ENCODE measurements at places on chromosomes 2 and 18.

DNA sequence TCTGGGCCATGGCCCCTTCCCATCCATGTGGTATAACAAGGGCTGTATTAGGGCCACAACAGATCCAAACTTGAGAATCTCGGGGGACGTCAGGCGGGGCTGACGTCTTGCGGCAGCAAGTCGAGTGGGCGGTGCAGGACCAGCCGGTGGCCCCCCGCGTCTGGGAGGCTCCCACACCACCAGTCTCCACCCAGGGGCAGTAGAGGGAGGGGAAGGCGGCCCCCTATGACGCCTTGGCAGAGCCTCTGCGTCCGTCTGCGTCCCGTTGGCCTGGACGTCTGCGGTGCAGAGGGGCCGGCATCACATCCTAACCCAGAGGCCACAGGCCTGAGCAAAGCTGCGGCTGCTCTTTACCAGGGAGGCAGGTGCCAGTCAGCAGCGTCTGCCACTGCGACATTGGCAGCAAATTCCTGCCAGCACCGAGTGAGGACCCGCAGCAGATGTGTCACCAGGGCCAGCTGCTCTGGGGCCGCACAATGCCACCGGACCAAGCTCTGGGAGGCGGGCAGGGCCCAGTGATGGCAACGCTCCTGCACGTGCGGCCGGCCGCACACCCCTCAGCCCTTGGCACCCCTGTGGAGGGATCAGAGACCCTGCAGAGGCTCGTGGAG is 73.8 kb downstream of the KCNG2 start:
- no peak for DNase-seq

GRCh38 chr18:61198486-61198885 is 134.7 kb upstream of the CDH20 start:
- DNase-seq, result no peak

DNA sequence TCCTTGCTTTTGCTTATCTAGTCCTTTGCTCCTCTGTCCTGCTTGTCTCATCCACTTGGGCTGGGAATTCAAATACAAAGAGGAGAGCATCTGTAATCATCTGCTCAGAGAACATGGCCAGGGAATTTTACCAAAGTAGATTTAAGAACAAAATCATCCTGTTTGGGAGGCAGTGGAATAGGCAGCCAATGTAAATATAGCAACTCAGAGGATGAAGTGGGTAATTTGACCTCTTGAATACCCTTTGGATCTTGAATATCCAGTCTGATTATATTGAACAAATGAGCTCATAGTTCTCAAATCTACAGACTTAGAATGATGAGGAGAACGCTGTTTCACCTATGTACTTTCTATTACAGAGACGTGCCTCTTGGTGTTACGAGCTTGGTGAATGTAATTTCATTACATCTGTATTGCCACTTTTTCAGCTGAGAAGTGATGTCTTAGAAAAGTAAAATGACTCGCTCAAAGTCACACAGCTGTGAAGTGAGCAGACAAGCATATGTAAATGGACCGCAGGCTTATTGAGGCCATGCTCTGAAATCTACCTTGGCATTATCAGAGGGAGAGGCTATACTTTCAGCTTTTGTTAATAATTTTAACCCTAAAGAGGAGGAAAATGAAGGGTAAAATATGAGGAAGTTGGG is 266.3 kb downstream of the MTX2 start:
- no peak for DNase-seq

DNA sequence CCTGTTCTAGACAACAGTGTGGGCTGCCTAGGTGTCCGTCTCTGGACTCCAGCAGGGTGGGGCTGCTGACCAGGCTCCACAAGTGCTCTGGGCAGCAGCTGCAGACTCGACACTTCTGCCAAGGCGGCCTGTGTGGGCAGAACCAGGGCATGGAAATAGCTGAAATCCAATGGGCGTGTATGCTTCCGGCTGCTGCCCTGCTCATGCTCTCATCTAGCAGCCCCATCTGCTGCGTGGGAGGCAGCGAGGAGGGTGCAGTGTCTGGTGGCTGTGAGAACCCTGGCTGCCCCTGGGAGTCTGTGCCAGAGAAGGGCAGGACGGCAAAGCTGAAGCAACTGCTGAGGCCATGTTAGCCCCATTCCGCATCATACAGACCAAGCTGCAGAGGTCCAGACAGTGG is 174.9 kb downstream of the SOX11 start:
- DNase-seq, result no peak

DNA sequence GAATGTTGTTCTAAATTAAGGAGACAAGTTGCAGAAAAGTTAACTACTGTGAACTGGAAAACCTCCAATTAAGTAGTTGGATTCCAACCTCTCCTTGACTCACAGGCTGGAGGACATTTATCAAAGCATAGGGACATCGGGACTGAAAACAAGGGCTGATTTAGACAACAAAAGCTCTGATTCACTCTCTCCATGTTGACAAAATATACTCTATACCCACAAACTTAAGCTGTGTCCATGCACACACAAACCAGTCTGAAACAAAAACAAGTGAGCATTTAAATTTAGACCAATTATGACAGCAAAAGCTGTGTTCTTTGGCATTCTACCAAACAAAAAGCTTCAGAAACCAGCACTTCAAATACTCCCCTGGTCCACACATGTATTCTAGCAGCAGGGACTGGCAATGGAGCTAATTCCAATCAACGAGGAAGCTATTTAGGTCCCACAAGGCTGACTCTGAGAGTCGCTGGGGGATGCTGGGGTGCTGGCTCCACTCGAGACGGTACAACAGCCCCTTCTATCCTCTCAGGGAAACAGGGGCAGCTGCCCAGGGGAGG is 71.4 kb downstream of the NXPH2 start:
- DNase-seq, result no peak

DNA sequence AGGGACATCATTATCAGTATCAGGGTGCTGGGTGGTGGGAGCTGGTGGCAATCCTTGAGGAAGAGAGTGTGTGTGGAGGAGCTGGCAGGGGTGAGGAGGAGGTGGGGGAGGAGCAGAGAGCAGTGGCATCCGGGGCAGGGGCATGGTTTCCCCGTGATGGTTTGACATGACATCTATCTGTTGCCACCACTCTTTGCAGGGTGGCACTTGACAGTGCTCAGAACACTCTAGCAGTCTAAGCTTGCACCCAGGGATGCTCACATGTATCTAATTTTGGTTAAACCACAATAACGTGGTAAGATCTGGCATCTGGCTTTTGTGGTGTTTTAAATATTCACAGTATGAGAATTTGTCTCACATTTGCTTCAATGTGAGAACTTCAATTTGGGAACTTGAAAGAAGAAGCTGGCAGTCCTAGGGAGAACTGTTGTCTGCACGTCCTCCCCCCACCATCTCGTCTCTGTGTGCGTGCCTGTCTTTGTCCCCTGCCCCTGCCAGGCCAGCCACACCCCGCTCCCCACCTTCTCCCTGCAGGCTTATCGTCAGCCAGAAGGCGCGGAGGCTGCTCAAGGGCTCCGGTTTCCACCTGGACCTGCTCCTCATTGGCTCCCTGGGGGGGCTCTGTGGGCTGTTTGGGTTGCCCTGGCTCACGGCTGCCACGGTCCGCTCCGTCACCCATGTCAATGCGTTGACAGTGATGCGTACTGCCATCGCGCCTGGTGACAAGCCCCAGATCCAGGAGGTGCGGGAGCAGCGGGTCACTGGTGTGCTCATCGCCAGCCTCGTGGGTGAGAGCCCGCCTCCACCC is 11.7 kb downstream of the SLC4A3 start:
- DNase-seq, result no peak

- DNase-seq, result no peak
Measured at GRCh38 chr2:230938098-230938497, 13.1 kb upstream of the GPR55 start.

DNA sequence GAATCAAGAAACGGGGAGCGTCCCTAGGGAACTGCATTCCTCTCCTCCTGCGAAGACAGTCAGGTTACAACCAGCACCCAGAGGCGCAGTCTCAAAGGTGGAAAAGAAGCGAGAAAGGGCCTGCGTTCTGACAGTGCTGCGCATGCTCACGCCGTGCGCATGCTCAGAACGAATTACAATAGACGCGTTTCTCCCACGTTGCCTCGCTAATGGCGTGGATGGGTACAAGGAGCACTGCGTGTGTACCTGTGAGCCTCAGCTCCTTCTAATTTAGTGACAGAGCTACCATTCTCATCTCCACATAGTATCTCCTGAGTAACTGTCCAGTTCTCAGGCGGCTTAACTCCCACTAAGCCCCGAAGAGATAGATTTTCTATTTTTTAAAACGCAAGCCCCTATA is 448.8 kb downstream of the TXNL1 start:
- DNase-seq, result no peak

DNA sequence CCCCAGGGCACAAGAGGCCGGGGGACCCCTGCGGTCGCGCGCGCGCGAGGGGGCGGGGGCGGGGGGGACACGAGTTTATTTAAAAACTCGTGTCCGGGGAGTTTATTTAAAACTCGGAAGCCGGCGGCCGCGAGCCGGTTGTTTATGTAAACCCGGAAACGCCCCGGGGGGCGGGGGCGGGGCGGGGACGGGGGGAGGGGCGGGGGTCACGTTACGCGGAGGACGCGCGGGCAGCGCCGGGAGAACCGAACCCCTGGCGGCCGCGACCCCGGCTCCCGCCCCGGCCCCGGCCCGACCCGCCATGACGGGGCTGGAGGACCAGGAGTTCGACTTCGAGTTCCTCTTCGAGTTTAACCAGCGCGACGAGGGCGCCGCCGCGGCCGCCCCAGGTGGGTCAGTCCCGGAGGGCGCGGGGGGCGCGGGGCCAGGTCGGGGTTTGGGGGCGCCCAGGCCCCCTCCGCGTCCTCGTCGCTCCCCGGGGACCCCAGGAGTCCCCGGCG is 4.4 kb downstream of the NFATC1 start:
- DNase-seq, result no peak

DNA sequence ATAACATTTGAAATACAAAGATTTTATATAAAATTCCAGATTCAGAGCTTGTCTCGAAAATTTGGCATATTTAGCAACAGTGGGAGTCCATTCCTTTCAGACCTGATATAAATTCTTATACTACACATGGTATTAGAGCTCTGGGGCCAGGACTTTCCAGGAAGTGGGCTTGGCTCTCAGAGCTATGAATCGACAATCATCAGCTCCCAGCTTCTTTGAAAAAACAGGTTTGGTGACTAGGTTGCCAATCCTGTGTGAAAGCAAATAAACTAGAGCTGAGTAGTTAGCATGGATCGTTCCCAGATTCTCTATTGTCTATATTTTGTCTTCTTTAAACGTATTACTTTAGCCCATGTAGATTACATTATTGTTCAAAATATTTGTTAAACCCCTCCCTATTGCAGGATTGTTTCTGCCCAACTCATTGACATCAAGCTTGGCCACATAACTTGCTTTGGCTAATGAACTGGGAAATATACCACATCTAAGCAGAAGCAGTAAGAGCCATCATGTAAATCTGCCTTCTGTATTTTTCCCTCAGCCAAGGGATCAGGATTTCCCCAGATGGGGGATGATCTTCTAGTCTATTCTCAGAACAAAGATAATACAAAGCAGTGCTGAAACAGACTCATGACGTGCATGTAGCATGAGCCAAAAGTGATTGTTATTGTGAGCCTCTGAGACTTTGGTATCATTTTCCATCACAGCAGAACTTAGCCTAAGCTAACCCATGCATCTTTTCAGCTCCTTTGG is 105.4 kb downstream of the KCNH7 start:
- DNase-seq, result no peak

GRCh38 chr2:46967990-46968647 is 52.5 kb upstream of the MCFD2 start:
- peak; percentile 83 for DNase-seq

- DNase-seq, result no peak
Measured at GRCh38 chr2:48482313-48482712, 47.6 kb upstream of the STON1 start.

- DNase-seq, result no peak
Measured at GRCh38 chr2:192011196-192011595, 164.3 kb upstream of the CAVIN2 start.

GRCh38 chr2:193521523-193521922 is 1326.8 kb upstream of the TMEFF2 start:
- no peak for DNase-seq

DNA sequence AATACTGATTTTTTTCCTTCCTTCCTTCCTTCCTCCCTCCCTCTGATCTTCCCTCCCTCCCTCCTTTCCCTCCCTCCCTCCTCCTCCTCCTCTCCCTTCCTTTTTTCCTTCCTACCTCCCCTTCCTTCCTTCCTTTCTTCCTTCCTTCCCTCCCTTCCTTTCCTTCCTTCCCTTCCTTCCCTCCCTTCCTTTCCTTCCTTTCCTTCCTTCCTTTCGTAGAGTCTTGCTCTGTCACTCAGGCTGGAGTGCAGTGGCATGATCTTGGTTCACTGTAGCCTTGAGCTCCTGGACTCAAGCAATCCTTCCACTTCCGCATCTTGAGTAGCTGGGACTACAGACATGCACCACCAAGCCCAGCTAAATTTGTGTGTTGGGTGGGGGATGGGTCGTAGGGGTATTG is 8.9 kb upstream of the TMEM131 start:
- DNase-seq, result no peak

GRCh38 chr2:63628403-63628942 is 39.7 kb downstream of the MDH1 start:
- no peak for DNase-seq

- no peak for DNase-seq
Measured at GRCh38 chr2:96927405-96928171, 57.7 kb upstream of the SEMA4C start.

DNA sequence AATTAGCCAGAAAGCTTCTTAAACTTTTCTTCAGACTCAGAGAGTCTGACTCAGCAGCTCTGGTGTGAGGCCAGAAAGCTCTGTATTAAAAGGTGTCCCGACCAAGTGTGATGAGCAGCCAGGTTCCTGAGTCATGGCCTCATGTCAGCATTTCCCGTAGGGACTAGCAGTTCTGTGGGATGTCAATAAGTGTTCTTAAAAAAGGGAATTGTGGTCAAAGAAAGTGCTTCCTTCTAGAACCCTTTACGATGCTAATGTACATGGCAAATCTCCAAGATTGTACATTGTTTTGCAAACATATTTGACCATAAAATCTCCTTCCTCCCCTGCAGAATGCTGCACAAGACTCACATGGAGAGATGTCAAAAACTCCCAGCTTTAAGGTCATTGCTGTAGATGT is 80.1 kb downstream of the PLA2R1 start:
- no peak for DNase-seq

DNA sequence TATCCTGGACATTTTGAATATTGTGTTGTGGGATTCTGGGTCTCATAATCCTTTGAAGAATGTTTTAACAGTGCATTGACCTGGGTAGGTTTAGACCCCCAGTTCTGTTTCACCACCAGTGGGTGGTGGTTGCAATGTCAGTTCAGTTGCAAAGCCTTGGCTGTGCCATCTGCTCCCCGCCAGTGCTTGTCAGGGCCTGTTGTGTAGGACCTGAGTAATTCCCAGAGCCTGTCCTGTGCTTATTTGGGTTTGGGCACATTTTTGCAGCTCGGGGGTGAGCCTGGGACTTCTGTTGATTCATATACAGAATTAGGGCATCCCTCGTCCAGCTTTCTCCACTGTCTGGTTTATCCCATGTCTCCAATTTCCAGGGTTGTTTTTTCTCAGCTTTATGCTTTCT is 24.8 kb downstream of the ATP9B start:
- DNase-seq, result no peak
